ENCODE measurements at places on chromosomes 1 and 21.
A peak's percentile ranks its signal among the peaks of the same experiment; 100 is the strongest.

DNA sequence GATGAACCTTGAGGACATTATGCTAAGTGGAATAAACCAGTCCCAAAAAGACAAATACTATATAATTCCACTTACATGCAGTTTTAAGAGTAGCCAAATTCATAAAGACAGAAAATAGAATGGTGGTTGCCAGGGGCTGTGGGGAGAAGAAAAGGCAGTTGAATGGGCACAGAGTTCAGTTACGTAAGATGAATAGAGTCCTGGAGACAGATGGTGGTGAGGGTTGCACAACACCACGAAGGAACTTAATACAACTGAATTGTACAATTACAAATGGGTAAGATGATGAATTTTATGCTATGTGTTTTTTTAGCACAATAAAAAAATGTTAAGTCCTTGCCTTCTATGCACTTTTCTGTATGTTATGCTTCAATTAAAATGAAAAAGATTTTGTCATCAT lies 66.6 kb downstream of the CD34 start:
- H3K27ac ChIP-seq, result no peak overlapping the region
- no peak for DNase-seq
- no peak overlapping the region for H3K4me3 ChIP-seq
- no peaks in the 10 kb centered on the region for H3K36me3 ChIP-seq
- peaks cover 12% of the 10 kb centered on the region for H3K4me1 ChIP-seq

DNA sequence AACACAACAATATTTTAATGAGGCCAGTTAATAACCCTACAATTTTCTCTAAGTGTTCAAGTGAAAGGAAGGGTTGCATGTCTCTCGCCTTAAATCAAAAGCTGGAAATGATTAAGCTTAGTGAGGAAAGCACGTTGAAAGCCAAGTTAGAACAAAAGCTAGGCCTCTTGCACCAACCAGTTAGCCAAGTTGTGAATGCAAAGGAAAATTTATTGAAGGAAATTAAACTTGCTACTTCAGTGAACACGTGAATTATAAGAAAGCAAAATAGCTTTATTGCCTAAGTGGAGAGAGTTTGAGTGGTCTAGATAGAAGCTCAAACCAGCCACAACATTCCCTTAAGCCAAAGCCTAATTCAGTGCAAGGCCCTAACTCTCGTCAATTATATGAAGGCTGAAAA lies 135.6 kb downstream of the DUSP10 start:
- H3K27me3 ChIP-seq, result no peaks in the 10 kb centered on the region
- no peak overlapping the region for H3K27ac ChIP-seq
- DNase-seq, result no peak
- no peak overlapping the region for H3K4me3 ChIP-seq

DNA sequence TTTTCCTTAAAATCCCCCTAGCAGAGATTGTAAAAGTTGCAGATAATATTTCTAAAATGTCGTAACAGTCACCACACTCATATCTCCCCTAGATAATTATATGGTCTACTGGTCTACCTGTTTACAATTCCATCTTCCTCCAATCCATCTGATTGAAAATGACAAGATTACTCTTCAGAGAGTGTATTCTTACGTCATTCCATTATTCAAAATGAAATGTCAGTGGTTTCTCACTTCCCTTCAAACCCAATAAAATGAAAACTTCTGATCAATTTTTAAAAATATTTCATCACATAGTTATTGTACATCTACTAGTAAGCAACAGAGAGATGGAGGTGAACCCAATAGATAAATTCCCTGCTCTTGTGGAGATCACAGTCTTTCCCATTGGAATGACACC lies 202.2 kb upstream of the C8B start:
- no peaks in the 10 kb centered on the region for H3K27me3 ChIP-seq
- H3K4me1 ChIP-seq, result peaks cover 9% of the 10 kb centered on the region
- H3K4me3 ChIP-seq, result no peak overlapping the region
- no peaks in the 10 kb centered on the region for H3K36me3 ChIP-seq
- H3K27ac ChIP-seq, result no peak overlapping the region

- no peak overlapping the region for H3K4me3 ChIP-seq
- no peak for DNase-seq
Measured at GRCh38 chr1:181541947-181542346, 58.6 kb downstream of the CACNA1E start.

- peak; percentile 23 for DNase-seq
- peak overlapping the region; percentile 89 for H3K4me3 ChIP-seq
- H3K36me3 ChIP-seq, result peaks cover 1% of the 10 kb centered on the region
- peaks cover 44% of the 10 kb centered on the region for H3K4me1 ChIP-seq
Measured at GRCh38 chr1:100353071-100353801, 930 bp downstream of the CDC14A start.

- H3K27ac ChIP-seq, result no peak overlapping the region
- no peak overlapping the region for H3K4me3 ChIP-seq
- peaks cover 61% of the 10 kb centered on the region for H3K36me3 ChIP-seq
- no peaks in the 10 kb centered on the region for H3K27me3 ChIP-seq
Measured at GRCh38 chr1:149966405-149966804, 29.7 kb upstream of the MTMR11 start.

- H3K4me3 ChIP-seq, result no peak overlapping the region
- H3K27me3 ChIP-seq, result no peaks in the 10 kb centered on the region
- DNase-seq, result no peak
- H3K27ac ChIP-seq, result no peak overlapping the region
- no peaks in the 10 kb centered on the region for H3K36me3 ChIP-seq
Measured at GRCh38 chr1:162709132-162709860, 77.0 kb downstream of the DDR2 start.

GRCh38 chr1:41827991-41828570 lies 90.6 kb downstream of the HIVEP3 start:
- no peaks in the 10 kb centered on the region for H3K36me3 ChIP-seq
- no peak overlapping the region for H3K4me3 ChIP-seq
- H3K4me1 ChIP-seq, result no peaks in the 10 kb centered on the region
- no peaks in the 10 kb centered on the region for H3K27me3 ChIP-seq
- no peak overlapping the region for H3K27ac ChIP-seq

DNA sequence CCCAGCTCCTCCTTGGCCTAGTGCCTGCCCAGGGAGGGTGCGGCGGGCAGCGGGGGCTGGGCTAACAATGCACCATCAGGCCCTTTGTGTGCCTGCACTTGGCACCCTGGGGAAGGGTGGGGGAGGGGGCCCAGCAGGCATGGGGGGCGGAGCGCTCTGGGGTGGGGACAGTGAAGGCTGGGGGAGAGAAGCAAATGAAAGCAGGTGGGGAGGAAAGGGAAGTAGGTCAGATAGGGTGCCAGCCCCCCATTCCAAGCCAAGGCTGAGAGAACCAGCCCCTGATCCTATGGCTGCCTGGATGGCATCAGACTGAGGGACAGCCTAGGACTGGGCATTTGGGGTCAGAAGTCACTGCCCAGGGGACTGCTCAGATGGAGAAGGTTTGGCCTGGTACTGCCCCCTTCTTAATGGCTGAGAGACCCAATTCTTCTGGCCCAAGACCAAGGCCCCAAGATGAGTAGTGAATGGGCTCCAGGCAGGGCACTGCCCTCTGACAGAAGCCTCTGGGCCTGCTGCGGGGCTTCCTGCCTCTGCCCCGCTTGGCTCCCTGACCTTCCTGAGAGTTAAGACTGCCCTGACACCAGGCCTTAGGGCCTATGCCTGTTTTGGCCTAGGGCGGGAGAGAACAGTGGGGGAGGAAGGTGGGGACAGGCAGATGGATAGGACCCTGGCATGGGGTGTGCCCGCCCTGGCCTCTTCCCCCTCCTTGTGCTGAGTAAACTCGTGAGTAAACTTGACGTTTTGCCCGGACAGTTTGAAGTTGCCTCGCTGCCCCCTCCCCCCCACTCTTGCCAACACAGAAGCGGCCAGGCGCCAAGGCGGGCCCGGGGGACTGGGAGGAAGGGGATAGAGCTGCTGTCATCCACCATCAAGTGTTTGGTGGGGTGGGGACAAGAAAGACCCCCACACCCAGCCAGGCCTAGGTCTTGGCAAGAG lies 2.7 kb downstream of the ZBTB7B start:
- H3K27me3 ChIP-seq, result no peaks in the 10 kb centered on the region
- H3K27ac ChIP-seq, result peak overlapping the region; percentile 97
- H3K36me3 ChIP-seq, result peaks cover 3% of the 10 kb centered on the region
- no peak for DNase-seq
- peaks cover 64% of the 10 kb centered on the region for H3K4me1 ChIP-seq

DNA sequence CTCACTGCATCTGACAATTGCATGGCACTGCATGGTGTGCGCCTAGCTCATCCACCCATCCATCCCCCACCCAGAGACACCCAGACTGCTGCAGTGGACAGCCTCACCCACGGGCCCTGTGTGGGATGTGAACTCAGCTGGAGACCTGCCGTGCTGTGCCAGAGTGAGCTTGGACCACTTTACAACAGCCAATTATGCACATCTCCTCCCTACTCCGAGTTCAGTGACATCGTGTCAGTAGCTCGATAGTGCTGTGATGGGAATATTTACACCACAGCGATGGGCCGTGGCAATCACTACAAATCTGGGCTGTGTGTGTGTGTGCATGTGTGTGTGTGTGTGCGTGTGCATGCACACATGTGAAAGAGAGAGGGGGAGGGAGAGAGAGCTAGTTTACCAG lies 42.5 kb downstream of the TMEM51 start:
- peaks cover 68% of the 10 kb centered on the region for H3K4me1 ChIP-seq
- no peak overlapping the region for H3K4me3 ChIP-seq
- no peaks in the 10 kb centered on the region for H3K27me3 ChIP-seq

- no peak for DNase-seq
- H3K27ac ChIP-seq, result no peak overlapping the region
Measured at GRCh38 chr1:20345419-20345818, 54.7 kb downstream of the VWA5B1 start.

GRCh38 chr21:41317458-41317857 lies 857 bp downstream of the FAM3B start:
- H3K4me1 ChIP-seq, result peaks cover 65% of the 10 kb centered on the region
- no peak overlapping the region for H3K27ac ChIP-seq
- no peak for DNase-seq
- H3K4me3 ChIP-seq, result no peak overlapping the region
- no peaks in the 10 kb centered on the region for H3K36me3 ChIP-seq

- no peak for DNase-seq
- peaks cover 17% of the 10 kb centered on the region for H3K4me1 ChIP-seq
- H3K27ac ChIP-seq, result no peak overlapping the region
Measured at GRCh38 chr1:84603223-84603622, 29.0 kb upstream of the CTBS start.

DNA sequence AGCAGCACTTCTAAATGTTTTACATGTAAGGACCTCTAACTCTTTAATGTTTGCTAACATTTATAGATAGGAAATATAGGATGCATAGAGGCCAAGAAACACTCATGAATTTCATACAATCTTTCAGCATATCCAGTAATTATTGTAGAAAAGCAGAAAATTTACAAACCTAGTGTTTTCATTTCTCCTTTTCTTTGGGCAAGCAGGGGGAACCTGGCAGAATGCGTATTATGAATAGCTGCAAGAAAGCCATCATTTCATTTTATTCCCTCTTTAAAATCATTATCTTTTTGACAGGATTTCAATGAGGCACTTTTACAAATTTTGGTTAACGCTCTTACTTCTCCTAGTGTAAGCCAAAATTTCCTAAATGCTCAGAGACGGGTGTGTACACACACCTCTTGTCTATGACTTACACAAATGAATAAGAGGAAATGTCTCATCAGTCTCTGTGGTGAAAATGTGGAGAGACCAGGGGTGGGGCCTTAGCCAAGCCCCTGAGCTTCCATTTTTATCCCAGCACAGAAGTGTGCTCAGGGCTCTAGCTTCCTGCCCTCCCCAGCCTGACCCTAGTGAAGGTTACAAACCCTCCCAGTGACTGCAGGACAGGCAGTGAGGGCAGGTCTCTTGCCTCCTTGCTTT lies 91.6 kb downstream of the LRRC8C start:
- no peak overlapping the region for H3K27ac ChIP-seq
- no peak overlapping the region for H3K4me3 ChIP-seq
- DNase-seq, result no peak
- H3K27me3 ChIP-seq, result no peaks in the 10 kb centered on the region

DNA sequence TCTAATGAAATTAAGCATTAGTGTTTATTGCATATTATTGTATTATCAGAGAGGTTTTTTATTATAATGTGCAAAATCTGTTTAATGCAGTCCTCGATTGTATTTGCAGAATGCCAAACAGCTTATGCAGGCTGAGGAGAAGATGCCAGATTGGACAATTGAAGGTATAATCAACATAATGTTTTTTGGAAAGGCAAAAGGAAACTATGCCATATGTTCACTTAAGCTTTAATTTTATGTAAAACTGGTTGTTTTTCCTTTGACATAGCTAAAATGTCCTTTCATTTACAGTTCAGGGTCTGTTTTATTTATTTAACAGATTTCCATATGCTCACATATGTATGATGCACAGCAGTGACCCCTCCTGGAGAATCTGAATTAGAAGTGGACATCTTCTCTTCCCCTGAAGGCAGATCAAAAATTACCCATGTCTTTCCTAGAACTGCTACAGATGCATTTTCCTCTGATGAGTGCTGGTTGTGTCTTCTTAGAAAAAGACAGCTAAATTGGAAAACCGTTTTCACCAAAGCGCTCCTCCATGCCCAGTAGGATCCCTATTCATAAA lies 143.5 kb upstream of the USH2A start:
- no peaks in the 10 kb centered on the region for H3K4me1 ChIP-seq
- DNase-seq, result no peak
- H3K27me3 ChIP-seq, result no peaks in the 10 kb centered on the region
- H3K4me3 ChIP-seq, result no peak overlapping the region

DNA sequence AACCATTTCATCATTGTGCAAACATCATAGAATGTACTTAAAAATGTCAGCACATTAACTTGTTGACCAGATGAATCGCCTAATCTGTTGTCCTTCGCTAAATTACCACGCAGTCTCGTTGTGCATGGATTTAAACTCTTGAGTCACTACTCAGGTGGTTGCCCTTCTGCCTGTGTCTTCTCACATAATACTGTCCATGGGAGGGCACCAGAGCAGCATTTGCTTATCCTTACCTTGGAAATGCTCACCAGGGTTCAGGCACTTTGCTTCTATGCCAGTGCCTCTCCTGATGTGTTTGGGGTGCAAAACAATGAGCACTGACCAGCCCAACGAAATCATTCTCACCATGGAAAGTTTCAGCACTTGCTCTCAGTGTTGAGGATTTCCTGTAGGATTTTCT lies 559.9 kb downstream of the RWDD3 start:
- peak; percentile 5 for DNase-seq
- H3K27ac ChIP-seq, result no peak overlapping the region
- no peak overlapping the region for H3K4me3 ChIP-seq
- H3K4me1 ChIP-seq, result no peaks in the 10 kb centered on the region
- H3K36me3 ChIP-seq, result no peaks in the 10 kb centered on the region

- peaks cover 23% of the 10 kb centered on the region for H3K4me1 ChIP-seq
- no peaks in the 10 kb centered on the region for H3K27me3 ChIP-seq
- no peak for DNase-seq
- peaks cover 66% of the 10 kb centered on the region for H3K36me3 ChIP-seq
- no peak overlapping the region for H3K27ac ChIP-seq
- no peak overlapping the region for H3K4me3 ChIP-seq
Measured at GRCh38 chr1:16126160-16126559, 29.7 kb downstream of the EPHA2 start.

- no peak for DNase-seq
- H3K27ac ChIP-seq, result no peak overlapping the region
- no peaks in the 10 kb centered on the region for H3K27me3 ChIP-seq
- no peaks in the 10 kb centered on the region for H3K4me1 ChIP-seq
- H3K36me3 ChIP-seq, result peaks cover 15% of the 10 kb centered on the region
- no peak overlapping the region for H3K4me3 ChIP-seq
Measured at GRCh38 chr1:206065547-206066145, 12.7 kb downstream of the RHEX start.

GRCh38 chr1:58782178-58783089 lies 1.4 kb downstream of the JUN start:
- H3K27me3 ChIP-seq, result no peaks in the 10 kb centered on the region
- DNase-seq, result no peak
- peak overlapping the region; percentile 82 for H3K4me3 ChIP-seq
- H3K36me3 ChIP-seq, result no peaks in the 10 kb centered on the region
- peaks cover 36% of the 10 kb centered on the region for H3K4me1 ChIP-seq
- H3K27ac ChIP-seq, result peak overlapping the region; percentile 86

Measured in HepG2 (cell line).